Activated CD8-positive, alpha-beta memory T cell treated with anti-CD3 and anti-CD28 coated beads for 4 hours (primary cell): ENCODE measurements at places on chromosomes 6 and 20.

DNA sequence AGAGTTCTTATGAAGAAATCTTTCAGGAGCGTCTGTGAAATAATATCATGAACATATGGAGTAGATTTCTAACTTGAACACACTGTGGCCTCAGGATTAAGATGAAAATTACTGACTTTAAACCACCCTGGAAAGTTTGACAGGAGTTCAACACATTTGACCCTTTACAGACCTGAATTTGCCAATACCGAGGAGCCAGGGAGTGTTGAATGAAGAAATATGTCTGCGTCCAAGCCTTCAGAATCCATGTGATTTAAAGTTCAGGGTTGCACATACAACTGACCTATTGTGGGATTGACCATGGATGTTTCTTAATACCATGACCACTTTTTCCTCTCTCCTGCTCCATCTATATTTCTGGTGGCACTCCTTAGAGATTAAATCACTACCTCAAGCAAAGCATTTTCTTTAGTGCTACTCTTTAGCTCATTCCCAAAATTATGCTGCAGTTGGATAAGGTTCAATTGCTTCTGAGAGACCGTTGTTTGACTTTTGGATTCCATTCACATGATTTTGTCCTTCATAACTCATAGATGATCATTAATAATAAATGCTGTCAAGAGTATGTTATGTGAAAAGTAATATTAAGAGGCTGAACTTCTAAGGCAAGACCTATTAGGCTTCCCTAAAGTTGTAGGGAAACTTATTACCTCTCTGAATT, 57.4 kb downstream of the PRL start:
- no peak for DNase-seq

- DNase-seq, result no peak
These were observed 84.9 kb downstream of the CDC5L start for GRCh38 chr6:44472250-44472945.

DNA sequence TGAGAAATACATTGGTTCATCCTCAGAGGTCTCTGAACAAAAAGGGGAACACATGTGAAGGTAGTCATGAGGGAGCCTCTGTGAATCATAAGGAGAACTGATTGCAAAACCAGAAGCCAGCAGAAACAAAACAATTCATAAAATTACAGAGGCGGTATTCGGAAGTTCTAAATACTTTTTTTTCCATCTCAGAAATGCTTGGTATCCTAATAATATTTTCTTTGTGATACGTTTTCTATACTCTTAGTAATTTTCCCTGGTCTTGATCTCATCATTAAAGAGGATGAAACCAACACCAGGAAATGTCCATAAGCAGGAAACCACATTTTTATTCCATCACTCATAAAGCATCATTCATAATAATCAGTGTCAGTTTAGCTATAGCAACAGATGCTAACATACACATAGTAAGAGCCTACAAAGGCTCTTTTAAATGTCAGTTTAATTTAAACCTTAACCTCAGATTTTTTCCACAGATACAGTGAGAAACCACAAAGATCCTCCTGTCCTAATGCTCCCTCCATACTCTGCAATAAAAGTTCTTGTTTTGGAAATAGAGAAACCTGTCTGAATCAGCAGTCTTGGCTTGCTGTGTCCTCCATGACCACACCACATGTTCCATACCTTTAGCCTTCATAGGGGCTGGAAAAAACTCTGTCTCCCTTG, 29.2 kb downstream of the SGK1 start:
- DNase-seq, result no peak

- no peak for DNase-seq
These were observed 749 bp downstream of the FRK start for GRCh38 chr6:116059713-116060571.

DNA sequence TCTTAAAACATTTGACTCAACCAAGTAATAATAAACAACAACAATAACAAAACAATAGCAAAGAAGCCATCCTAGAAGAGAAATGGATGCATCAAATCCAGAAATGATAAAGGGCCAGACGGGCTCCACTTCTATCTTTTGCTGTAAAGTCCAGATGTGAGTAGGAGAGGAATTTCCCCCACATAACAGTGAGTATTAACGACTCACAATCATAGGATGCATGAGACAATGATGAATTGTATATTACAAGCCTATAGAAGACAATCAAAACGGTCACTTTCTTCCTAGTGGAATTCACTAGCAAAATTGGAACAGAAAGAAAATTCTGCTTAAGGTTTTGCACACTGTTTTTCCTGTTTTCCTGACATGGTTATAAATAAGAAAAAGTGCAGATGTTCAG, 97.0 kb upstream of the PREP start:
- no peak for DNase-seq

- no peak for DNase-seq
These were observed 347.3 kb upstream of the RUNX2 start for GRCh38 chr6:44980841-44981240.

GRCh38 chr6:97100696-97101095, 176.2 kb downstream of the KLHL32 start:
- DNase-seq, result no peak

- DNase-seq, result no peak
These were observed 8.9 kb downstream of the PNISR start for GRCh38 chr6:99416226-99416625.

- no peak for DNase-seq
These were observed 35.4 kb downstream of the GCNT2 start for GRCh38 chr6:10556589-10556988.

- no peak for DNase-seq
These were observed 22.9 kb downstream of the RAB44 start for GRCh38 chr6:36720251-36721141.

DNA sequence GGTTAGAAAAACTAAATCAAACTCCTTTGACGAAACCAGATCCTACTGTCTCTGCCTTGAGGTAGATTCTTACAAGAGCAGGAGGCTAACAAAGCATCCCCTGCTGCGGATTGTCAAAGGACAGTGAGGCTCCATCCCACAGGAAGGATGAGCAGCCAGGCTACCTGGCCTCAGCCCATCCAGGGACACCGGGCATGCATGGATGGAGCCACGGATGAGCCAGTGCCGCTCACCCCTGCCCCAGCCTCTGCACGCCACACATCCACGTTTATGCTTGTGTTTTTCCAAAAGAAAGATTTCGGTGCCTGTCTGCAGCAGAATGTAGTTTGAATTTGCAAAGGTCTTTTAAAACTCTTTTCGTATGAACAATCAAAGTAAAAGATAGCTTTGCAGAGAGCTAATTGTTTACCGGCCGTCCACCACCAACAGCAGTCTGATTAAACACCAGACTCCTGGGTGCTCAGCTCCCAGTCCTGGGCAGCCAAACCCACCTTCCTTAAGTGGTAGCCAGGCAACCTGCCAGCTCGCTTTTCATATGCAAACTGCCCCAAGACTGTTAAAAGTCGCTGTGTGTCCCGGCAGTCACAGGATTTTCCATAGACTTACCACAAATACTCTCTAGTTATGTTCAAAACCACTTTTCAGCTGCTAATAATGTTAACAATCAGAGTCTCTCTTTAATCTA, 999 bp downstream of the THBS2 start:
- DNase-seq, result no peak

DNA sequence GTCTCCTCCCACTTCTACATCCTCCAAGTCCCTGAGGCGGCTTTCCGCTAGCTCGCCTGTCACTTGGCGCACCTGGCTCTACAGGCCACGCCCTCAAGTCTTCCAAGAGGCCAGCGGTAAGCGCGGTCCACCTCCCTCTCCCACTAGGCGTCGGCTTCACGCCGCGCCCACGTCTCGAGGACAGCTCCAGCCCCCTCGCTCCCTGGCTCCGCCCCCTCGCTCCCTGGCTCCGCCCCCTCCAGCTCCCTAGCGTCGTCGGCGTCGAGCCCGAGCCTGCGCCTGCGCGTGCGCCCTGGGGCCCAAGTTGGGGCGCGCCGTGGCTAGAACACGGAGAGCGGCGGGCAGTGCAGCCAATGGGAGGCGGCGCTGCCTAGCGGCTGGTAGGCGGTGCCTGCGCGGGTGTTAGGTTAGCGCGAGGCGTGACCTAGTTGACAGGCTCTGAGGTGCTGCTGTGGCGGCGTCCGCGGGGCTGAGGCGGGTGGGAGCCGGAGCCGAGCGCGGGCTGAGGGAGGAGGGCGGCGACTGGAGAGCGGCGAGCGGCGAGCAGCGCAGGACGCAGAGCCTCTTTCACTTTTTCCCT, at the start of gene MACROD2:
MACROD2 (plus strand) TSS at position 431 of the 580 bp plus-strand sequence.
- DNase-seq, result no peak

GRCh38 chr20:15759594-15759993, 813.7 kb downstream of the KIF16B start:
- no peak for DNase-seq

- DNase-seq, result no peak
These were observed 22.0 kb upstream of the CGA start for GRCh38 chr6:87116922-87117321.

DNA sequence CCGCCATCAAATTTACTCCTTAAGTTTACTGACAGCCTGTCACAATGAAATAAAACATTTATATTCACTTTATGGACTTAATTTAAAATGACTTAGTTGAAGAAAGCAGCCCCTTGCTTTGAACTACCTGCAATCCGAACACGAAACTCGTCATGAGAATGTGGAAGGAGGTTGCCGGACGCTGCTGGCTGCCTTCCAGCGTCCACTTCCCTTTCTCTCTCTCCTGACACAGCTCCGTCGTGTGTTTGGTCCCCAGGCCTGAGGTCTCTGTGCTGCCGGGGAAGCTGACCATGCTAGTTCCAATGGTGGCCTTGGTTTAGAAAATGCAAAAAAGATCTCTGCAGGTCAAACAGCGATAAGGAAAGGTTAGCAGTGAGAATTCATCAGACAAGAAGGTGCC, 519.7 kb downstream of the CDH26 start:
- no peak for DNase-seq

- no peak for DNase-seq
These were observed 231.6 kb downstream of the TFAP2B start for GRCh38 chr6:51049983-51050877.

GRCh38 chr6:33683576-33684427, 27.7 kb downstream of the UQCC2 start:
- no peak for DNase-seq

- DNase-seq, result no peak
These were observed 71.4 kb upstream of the MLN start for GRCh38 chr6:33875141-33875581.

DNA sequence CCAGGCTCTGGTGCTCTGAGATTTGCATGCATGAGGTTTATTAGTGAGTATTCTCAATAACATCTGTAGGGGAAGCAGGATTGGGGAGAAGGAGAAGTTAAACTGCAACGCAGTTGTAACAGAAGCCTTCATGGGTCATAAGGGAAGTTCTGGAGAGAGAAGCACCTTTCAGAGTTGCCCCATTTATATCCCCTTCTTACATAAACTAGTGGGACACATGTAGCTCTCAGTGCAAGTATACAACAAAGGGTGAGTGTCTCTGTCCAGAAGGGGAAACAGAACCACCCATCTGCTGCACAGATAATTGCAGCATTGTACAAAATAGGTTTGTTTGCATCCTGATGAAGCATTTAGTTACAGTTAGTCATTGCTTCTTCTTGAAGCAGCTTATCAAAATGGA, 4.3 kb upstream of the ADGB start:
- no peak for DNase-seq

- no peak for DNase-seq
These were observed 23.5 kb upstream of the SMIM29 start for GRCh38 chr6:34272013-34272926.

GRCh38 chr20:48120120-48120519, 334.8 kb upstream of the SULF2 start:
- no peak for DNase-seq

GRCh38 chr6:31309641-31310040, 37.7 kb upstream of the HLA-C start:
- DNase-seq, result no peak

DNA sequence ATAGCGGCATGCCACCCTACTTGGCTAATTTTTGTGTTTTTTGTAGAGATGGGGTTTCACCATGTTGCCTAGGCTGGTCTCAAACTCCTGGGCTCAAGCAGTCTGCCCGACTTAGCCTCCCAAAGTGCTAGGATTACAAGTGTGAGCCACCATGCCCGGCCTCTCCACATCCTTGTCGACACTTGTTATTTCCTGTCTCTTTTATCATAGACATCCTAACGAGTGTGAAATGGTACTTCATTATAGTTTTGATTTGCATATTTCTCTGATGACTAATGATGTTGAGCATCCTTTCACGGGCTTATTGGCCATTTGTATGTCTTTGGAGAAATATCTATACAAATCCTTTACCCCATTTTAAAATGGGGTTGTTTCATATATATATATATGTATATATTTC, 39.0 kb upstream of the ASXL1 start:
- no peak for DNase-seq

GRCh38 chr6:33599413-33599938, 19.4 kb upstream of the BAK1 start:
- DNase-seq, result no peak

DNA sequence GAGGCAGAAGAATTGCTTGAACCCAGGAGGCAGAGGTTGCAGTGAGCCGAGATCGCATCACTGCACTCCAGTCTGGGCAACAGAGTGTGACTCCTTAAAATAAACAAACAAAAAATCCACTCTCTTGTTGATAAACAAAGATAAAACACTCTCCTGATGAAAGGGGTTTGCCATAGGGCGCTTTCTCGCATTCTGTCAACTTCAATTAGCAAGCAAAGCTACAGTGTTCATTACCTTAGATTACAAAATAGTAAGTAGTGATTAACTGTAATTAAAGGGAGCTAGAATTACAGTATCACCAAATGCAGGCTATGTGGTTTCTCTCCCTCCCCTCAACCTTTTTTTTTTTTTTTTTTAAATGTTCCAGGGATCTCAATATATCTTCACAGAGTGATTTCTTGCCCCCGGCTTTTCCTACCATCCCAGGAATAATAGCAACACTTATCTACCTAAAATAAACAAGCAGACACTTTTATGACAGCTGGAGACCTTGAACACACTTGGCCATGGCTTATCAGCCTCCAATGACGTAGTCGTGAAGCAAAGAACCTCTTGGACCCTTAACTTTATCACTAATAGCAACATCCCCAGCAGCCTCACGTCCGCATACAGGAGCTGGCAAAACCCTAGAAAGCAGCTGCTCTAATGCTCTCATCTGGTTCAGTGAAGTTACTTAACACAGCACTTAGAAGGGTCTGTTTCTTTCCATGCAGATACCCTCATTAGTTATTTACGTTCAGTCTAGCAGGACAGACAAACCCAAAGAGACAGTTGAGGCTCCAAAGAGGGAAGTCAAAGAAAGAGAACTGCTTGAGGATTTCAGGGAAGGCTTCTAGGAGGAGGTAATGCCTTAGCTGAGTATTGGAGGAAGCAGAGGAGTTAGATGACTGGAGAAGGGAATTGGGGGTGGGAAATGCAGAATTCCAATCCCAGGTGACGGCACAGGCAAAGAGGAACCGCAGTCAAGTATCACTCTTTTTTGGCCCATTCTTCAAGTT, 37.9 kb upstream of the NEDD9 start:
- DNase-seq, result no peak

DNA sequence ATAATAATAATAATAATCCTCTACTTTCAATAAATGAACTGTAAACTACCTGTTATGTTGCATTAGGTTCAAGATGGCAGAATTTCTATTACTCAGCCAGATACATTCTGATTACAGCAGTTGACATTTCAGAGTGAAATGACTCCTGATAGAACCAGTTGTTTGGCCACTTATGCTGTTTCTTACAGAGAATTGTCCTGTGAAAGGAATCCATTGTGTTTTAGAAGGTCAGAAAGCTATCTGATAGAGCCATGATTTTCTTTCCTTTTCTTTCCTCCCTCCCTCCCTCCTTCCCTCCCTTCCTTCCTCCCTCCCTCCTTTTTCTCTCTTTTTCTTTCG, 16.6 kb downstream of the GJA10 start:
- no peak for DNase-seq
